ENCODE measurements at places on chromosomes 2 and 18. TPM values are rescaled to one million over a fixed set of nuclear protein-coding genes. Genes with fewer than 3 reads are reported as not detected.

Gene TDRD15
- polyA plus RNA-seq = 0.34 TPM

Gene C2orf72
- not detected for polyA plus RNA-seq

Gene STPG4
- polyA plus RNA-seq = not detected

Gene CDH20
- not detected for polyA plus RNA-seq

Gene SERPINB10
- polyA plus RNA-seq = not detected

Gene NFATC1
- 63.2 TPM for polyA plus RNA-seq

Gene CHRNG
- polyA plus RNA-seq = not detected

Gene SERPINB11
- polyA plus RNA-seq = not detected

Gene PLB1
- polyA plus RNA-seq = not detected

All from IgD-negative memory B cell (primary cell).